ENCODE measurements at places on chromosomes 1 and 21. TPM values are rescaled to one million over a fixed set of nuclear protein-coding genes. Genes with fewer than 3 reads are reported as not detected.

The OSCP1 gene
- total RNA-seq = 7.8 TPM

The RGS18 gene
- total RNA-seq = not detected

The HNRNPR gene
- total RNA-seq = 317 TPM

The PLA2G2E gene
- not detected for total RNA-seq

DNA sequence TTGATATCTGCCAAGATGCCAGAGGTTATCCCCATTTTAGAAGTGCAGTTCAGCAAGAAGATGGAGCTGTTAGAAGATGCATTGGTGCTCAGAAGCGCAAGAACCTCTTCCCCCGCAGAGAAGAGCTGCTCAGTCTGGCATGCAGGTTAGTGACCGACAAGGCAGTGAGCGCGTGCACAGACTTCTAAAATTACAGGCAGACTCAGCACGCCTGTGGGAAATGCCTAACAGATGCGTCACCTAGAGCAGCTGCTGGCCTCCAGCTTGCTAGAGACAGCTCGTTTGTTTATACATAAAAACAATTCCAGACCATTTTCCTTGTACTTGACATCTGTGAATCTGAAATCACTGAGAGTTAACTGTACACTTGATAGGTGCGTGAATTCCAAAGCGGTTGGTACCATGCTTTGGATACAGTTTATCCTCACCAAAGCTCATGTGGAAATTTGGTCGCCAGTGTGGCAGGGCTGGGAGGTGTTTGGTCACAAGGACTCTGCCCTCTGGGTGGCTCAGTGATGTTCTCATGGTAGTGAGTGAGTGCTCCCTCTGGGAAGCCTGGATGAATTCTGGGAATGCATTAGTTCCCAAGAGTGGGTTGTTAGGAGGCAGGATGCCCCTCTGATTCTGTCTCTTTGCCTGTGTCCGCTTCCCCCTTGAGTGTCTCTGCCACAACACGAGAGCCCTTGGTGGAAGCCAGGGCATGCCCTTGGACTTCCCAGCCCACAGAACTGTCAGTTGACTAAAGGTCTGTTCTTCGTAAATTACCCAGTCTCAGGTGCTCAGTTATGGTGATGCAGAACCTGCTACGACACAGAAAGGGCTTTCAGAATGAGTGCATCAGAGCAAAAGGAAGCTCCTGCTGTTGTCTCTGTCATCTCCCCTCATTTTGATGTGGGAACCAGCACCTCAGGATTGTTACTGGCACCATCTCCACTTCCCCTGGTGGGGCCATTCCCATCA lies 24.4 kb downstream of the SNAP47 start:
- no peaks in the 10 kb centered on the region for H3K36me3 ChIP-seq
- no peak for DNase-seq
- H3K4me3 ChIP-seq = no peak overlapping the region
- H3K4me1 ChIP-seq = no peaks in the 10 kb centered on the region

DNA sequence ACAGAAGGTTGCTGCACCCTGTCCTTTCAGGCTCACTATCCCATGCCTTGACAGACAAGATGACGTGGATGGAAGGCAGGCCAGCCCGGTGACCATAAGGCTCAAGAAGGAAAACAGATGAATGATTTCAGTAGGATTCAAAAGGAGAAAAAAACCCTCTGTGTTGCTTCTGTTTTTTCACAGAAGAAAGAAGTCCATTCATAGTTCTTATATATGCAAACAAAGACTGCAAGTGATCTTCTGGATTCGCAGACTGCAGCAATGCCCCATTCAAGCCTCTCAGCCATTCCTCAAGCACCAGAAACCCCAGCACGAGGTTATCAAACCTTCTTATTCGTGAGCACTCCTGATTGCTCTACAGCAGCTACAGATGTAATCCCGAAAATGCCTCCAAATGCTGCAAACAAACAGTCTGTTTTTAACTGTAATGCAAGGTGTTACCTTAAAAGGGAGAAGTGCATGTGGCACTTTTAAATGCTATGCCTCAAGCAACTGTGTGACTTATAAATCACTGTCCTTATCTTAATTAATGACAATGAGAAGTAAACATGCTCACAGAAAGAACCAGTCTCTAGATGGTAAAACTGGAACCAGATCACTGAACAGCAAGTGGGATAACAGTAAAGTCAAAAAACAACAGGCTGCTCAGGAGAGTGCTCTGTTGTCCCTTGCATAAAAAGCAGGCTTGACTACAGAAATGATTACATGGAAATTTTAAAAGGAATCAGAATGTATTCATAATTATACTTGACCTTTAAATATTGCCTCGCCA lies 173.9 kb downstream of the HHIPL2 start:
- no peaks in the 10 kb centered on the region for H3K36me3 ChIP-seq
- no peak overlapping the region for H3K4me3 ChIP-seq
- no peaks in the 10 kb centered on the region for H3K4me1 ChIP-seq
- no peak overlapping the region for H3K27ac ChIP-seq
